Skeletal muscle cell (primary cell): ENCODE measurements at places on chromosomes 16 and 17.

GRCh38 chr17:40561294-40561870, 3.9 kb downstream of the CCR7 start:
- DNase-seq, result no peak

GRCh38 chr16:28902909-28903308, 22.1 kb downstream of the RABEP2 start:
- DNase-seq, result no peak

DNA sequence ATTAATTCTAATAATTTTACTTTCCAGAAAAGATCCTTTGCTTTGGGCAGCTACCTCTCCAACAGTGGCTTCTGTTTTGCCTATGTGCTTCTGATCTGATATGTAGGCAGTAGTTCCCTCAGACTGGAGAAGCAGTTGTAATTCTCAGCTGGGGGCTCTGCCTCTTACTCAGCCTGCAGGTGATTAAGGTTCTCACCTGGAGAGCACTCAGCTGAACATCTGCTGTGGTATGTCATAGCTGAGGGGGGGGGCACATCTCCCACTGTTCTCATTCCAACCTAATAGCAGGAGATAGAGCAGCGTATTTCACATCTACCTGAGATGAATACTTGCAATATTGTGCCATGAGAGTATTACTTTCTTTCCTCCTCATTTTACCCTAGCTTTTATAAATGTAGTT, 511.9 kb upstream of the CDH8 start:
- DNase-seq, result no peak

- DNase-seq, result no peak
These were observed 25.2 kb downstream of the CNGB1 start for GRCh38 chr16:57945740-57946138.

GRCh38 chr16:85652431-85653221, 36.1 kb downstream of the GINS2 start:
- no peak for DNase-seq

DNA sequence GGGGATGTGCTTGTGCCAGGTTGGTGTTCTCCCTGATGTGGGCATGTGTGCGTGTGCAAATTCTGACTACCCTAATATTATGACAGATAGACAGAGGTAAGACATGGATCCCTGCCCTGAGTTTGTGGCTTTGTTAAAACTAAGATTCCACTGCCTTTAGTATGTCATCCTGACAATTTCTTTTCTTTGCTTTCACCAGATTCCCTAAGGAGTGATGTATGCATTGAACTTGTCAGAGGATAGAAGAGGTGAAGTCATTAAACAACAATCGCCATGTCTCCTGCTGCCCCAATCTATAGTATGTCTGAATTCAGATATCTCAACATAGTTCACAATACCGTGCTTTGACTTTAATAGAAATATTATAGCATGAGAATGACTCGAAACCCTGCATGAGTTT, 137.1 kb upstream of the ELAC2 start:
- no peak for DNase-seq

- DNase-seq, result no peak
These were observed 429.0 kb downstream of the MAF start for GRCh38 chr16:79171504-79171903.

DNA sequence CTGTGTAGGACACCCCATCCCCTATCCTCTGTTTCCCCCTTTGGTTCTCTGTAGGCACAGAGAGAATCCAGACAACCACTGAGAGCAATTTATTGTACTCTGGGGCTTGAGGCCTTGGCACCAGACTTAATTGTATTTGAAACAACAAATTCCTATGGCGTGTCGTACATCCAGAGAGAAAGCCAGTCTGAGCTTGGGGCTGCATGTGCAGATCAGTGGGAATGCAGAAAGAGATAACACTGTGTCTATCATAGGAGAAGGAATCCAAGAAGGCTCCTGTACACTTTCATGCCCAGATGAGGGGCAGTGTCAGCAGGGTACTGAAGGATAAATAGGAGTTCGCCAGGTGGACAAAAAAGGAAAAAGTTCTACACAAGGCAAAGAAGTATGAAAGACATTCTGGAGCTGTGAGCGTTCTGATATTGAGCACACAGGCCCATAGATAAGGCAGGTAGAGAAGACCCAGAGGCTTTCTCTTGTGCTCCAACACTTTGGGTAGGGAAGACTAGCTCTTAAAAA, 22.0 kb upstream of the IL4R start:
- DNase-seq, result no peak

DNA sequence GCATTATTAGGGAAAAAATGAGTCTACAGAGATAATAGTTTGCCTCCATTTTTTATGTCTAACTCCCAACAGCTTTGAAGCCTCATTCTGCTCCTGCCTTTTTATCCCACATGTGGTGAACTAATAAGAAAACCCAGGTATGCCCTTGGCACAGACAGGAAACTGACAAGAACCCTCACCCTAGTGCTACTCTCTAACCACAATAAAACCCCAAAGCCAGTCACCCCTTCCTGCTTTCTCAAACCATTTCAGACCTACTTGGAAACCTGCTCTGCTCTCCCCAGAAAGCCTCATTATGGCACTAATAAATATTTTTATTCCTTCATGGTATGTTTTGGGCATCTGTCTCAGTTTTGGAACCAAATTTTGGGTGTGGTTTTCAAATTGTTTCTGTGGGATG, 3.9 kb upstream of the MARVELD3 start:
- no peak for DNase-seq

GRCh38 chr16:51968749-51969148, 578.2 kb downstream of the TOX3 start:
- no peak for DNase-seq

- peak; percentile 9 for DNase-seq
These were observed at the start of gene RDM1 for GRCh38 chr17:35930211-35931065. RDM1 (minus strand) TSS chr17:35930773; CDS start chr17:35930727, 46 bp downstream.

DNA sequence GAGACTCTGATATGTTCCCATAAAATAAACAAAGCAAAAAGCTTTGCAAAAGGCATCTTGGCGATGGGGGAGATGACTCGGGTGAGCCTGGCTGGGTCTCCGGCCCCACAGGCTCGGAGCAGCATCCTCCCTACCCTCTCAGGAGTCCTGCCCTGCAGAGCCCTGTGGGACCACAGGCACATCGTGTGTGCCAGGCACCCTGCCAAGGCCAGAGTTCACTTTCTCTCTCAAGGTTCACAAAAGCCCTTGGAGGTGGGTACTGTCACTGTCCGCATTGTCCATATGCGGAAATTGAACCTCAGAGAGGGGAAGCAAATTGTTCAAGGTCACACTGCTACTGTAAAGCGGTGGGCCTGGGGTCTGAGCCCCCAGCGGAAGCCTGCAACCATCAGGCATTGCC, 48.5 kb downstream of the CRISPLD2 start:
- no peak for DNase-seq
